ENCODE measurements at places on chromosomes 5 and 9. TPM values are rescaled to one million over a fixed set of nuclear protein-coding genes. Genes with fewer than 3 reads are reported as not detected.

PCDH12 gene
- total RNA-seq: 0.15 TPM

ANKRD34B gene
- not detected for total RNA-seq

KIF4B gene
- total RNA-seq: not detected

CTNND2 gene
- total RNA-seq: 1.6 TPM

PLAC8L1 gene
- total RNA-seq: 0.94 TPM

SOHLH1 gene
- not detected for total RNA-seq

SHC3 gene
- total RNA-seq: not detected

OTULINL gene
- total RNA-seq: 42.8 TPM

GRCh38 chr5:126926187-126926586 is 104.2 kb downstream of the MARCHF3 start:
- DNase-seq: no peak

GRCh38 chr5:172443441-172444109 is 10.8 kb downstream of the SH3PXD2B start:
- DNase-seq: no peak

- DNase-seq: no peak
Observed at GRCh38 chr5:131384616-131385214, 120.9 kb downstream of the CDC42SE2 start.

DNA sequence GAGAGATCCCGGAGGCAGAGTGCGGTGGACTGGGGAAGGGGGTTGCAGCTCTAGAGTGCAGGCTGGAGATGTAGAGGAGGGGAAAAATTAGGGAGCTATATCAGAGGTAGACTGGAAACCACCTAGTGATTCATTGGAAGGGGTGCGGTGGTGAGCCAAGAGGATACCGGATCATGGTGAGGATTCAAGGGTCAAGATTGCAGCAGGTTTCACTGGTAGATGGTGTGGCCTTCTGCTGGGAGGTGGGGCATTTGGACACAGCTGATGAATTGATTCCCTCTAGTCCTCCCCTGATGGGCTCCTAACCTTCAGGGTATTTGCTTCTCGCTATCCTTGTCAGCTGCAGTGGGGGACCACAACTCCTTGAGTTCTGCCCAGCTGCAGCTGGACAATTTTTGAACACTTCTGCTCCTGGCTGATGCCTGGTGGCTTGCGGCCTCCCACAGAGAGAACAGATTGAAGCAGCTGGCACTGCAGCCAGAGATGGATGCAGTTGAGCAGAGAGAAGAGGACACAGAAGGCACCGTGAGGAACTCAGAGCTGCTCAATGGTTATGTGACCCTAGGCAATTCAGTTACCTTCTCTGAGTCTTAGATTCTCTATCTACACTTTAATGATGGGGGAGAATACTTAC is 134.4 kb upstream of the ABCA1 start:
- DNase-seq: no peak

DNA sequence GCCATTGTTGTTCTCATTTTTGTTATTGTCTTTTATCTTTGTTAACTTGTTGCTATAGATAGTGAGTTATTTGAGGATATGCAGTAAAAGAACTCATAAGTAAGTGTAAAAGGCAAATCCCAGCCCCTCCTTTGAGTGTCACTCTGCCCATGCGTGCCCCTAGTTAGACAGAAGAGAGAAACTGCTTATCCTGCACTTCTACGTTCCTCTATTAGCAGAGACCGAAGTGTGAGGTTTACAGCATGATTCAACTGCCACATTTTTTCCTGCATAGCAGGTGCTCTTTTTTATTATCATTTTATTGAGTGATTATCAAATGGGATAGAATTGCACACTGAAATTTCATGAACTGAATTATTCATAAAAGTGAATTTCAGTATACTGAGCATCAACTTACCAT is 12.0 kb upstream of the DNAH5 start:
- DNase-seq: no peak

GRCh38 chr9:131838530-131839280 is 98.8 kb upstream of the RAPGEF1 start:
- DNase-seq: no peak

DNA sequence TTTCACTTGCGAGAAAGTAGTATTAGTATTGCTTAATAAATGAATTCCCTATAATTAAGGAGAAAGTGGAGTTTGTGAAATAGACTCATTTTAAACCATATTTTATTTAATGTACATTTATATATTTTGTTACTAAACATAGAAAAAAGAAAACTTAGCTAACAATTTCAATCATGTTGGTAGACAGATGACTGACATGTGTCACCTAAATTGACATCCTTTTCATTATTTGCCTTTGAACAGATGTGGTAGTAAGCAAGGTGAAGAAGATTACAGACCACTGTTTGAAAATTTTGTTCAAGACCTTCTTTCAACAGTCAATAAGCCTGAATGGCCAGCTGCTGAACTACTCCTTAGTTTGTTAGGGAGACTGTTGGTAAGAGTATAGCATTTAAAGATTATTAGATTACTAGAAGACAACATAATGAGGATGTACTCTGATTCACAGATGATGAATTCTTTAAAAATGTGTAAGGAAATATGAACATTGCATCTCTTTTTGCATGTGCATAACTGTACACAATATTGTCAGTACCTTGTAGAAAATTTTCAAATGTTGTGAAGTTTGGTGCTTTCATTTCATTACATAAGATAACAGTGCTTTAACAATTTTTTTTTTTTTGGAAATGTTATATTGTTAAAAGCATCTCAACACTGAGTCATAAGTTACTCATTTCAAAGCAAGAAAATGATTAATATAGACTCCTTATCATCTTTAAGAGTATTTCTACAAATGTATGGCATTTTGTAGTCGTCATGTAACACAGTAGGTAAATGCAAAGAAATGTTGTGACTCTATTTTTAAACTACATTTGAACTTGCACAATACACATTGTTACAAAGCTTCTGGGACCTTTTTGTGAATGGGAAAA is 139.5 kb downstream of the NIPBL start:
- no peak for DNase-seq

GRCh38 chr5:151897896-151898295 is 26.8 kb downstream of the GLRA1 start:
- DNase-seq: no peak

DNA sequence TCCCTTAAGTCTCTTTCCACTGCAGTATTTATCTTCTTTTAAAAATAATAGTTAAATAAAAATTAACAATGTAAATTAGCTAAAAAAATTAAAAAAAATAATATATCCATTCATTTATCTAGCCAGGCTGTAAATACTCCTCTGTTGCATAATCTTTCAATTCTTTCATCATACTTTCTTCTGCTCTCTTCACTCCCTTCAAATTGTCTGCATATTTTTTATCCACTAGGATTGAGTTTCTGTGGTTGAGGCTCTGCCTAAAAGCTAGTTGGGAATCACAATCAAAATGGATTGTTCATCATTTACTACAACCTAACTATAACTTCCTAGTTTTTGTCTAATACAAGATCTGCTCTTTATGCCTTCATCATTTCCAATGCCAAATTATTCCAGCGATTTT is 182.2 kb downstream of the PDE4D start:
- no peak for DNase-seq

- DNase-seq: no peak
Observed at GRCh38 chr9:16848179-16848578, 22.3 kb downstream of the BNC2 start.

GRCh38 chr9:136316896-136317676 is 10.3 kb upstream of the GPSM1 start:
- DNase-seq: no peak

GRCh38 chr5:77101298-77101697 is 14.2 kb upstream of the ZBED3 start:
- no peak for DNase-seq

DNA sequence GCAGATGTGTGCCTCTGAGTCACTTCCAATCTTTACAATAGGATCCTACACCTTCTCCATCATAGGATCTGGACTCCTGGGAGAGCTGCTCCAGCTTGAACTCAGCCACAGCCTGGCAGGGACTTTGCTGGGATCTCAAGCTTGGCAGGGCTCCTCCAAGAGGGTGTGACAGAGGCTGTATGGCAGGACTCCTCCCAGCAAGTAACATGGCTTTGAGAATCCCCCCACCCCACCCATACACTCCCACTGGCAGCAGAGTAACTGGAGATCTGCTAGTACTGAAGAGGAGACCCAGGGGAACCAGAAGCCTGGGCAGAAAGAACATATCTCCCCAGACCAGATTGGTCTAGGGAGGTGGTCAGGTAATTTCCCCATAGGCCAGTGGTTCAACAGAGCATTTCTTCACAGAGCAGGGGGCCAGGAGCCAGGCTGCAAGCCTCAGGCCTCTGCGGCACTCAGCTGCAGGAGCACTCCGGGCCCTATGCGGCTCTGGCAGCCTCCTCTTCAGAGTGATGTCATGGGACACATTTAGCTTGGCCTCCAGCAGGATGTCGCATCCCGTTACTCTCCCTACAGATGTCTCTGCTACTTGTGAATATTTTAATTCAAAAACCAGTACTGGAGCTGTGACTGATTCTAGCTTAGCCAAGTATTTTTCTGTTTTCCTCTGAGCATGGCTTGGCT is 1.7 kb upstream of the ACSL6 start:
- no peak for DNase-seq

GRCh38 chr5:98231089-98231488 is 542.4 kb upstream of the RGMB start:
- no peak for DNase-seq

DNA sequence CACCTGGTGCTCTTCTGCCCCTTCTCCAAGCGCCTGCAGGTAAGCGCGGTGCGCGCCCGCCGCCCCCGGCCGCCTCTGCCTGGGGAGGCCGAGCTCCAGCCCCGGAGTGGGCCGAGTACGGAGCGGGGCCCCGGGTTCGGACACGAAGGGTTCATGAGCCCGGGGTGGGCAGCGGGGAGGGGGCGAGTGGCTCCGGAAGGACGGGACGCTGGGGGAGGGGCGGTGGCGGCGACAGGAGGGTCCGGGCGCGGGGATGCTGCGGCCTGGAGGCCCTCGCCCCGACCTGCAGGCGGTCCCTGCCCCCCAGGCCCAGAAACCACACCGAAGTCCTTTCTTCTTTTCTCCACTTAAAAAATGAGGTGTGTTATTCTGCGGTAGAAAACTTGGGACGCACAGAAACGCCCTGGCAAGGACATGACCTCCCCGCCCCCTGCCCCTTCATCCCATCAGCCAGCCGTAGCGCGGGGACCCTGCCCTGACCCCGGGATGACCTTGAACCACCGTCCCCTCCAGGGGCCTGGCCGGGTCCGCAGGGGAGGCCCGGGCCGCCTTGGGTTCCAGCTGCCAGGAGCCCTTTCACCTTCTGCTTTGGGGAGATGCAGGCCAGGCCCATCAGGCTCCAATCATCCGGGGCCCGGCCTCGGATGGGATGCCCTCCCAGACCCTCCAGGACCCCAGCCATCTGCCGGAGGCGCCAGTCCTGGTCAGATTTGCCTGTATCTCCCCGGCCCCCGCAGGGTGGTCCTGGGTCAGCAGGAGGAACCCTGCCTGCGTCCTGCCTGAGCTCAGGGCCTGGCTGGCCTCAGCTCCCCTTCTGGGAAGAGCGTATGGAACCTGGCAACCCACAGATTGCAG is 545 bp downstream of the DIPK1B start:
- DNase-seq: no peak

DNA sequence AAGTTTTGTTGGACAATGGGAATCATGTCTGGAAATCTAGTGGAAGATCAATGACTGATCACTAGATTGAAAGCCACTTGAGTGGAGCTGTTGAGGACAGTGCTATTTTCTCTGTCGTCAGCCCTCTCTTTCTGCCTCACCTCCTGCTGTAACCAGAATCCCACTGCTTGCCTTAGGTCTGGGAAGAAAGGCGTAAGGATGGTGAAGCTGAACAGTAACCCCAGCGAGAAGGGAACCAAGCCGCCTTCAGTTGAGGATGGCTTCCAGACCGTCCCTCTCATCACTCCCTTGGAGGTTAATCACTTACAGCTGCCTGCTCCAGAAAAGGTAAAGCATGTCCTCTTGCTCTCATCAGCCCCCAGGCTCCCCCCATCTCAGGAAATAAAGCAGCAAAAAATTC is 1.1 kb downstream of the NSG2 start:
- DNase-seq: no peak

- no peak for DNase-seq
Observed at GRCh38 chr5:95726811-95727763, 4.0 kb upstream of the RHOBTB3 start.

Measured in T-helper 17 cell (primary cell).